ENCODE measurements at places on chromosomes 7 and 10. TPM values are rescaled to one million over a fixed set of nuclear protein-coding genes. Genes with fewer than 3 reads are reported as not detected.

ACTR3C gene
- 0.20 TPM for total RNA-seq

VPS50 gene
- total RNA-seq: 26.8 TPM

SPDYE16 gene
- total RNA-seq: not detected

LIPN gene
- total RNA-seq: not detected

FEZF1 gene
- not detected for total RNA-seq

NPC1L1 gene
- not detected for total RNA-seq

PARD3 gene
- total RNA-seq: 34.8 TPM

AKR1B1 gene
- 154 TPM for total RNA-seq

DNA sequence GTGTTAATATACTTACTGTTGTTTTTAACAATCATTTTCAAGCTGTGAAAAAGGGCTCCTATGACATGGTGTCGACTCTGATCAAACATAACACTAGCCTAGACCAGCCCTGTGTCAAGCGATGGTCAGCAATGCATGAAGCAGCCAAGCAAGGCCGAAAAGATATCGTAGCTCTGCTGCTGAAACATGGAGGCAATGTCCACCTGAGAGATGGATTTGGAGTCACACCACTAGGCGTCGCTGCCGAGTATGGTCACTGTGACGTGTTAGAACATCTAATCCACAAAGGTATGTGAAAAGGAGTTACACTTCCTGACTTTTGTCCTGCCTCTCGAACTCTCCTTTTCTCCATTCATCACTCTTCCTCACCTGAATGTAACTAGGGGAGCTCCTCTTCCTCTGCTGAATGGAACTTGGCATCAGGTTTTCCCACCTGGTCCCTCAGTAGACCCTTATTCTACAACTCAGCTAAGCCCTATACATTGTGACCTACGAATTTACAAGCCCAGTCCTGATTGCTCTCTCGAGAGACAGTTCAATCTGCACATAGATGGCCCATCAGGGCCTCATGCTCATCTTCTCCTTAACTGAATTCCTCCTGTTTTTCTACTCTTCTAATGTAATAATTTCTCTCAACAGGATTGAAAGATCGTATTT lies 23.0 kb downstream of the ASB15 start:
- no peak for DNase-seq

DNA sequence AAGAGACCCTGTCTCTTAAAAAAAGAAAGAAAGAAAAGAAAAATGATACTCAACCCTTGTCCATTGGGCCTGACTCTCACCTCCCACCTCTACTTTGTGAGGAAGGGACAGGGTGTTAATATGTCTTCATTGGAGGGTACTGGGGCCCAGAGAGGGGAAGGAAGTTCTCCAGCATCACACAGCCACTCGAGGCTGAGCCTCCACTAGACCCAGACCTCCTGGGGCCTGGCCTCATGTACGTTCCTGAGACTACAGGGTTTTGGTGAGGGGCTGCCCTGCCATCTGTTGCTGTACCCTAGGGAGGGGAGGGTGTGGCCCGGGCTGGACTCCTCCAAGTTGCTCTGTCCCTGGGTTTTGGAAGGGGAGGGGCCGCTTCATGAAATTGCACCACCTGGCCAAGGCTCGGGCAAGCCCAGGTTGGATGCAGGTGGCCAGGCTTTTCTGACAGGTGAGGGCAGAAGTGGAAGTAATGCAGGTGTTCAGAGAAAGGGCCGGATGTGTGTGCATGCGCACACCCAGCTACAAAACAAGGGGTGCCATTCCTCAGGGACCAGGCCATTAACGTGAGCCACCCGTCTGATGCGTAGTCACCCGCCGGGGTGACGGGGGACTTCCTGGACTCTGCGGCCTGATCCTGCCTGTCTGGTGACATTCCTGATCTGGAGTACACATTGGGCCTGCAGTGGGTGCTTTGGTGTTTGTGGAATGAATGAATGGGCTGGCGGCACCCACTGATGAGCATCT lies 21.7 kb downstream of the GTF2IRD1 start:
- DNase-seq: no peak

- no peak for DNase-seq
These were observed 772.7 kb downstream of the KCNMA1 start for GRCh38 chr10:76864922-76865321.

- no peak for DNase-seq
These were observed 11.3 kb upstream of the SLIT1 start for GRCh38 chr10:97197030-97197500.

DNA sequence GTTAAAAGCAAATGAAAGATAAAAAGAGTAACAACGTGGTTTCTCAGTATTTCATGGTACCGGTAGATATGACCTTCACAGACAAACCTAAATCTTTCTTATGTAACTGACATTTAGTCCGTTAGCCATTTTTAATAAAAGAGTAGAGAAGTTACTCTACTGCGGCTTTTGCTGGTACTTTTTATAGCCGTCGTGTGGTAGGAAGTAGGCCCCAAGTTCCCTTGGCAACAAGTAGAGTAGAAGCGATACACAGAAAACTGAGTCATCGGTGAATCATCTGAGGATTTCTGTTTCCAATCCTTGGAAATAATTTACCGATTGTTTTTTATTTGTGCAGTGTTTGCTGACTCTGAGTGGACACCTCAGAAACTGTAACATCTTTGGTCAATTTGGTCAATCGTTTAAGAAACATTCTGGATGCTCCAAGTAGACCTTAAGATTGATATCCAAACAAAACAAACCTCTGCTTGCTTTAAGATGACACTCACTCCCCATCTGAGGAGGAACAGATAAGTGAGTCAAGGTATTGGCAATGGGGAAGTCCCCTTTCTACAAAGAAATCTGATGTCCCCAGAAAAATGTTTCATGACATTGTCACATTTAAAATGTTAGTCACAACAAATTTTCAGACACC lies 63.9 kb upstream of the AHR start:
- peak; percentile 90 for DNase-seq

DNA sequence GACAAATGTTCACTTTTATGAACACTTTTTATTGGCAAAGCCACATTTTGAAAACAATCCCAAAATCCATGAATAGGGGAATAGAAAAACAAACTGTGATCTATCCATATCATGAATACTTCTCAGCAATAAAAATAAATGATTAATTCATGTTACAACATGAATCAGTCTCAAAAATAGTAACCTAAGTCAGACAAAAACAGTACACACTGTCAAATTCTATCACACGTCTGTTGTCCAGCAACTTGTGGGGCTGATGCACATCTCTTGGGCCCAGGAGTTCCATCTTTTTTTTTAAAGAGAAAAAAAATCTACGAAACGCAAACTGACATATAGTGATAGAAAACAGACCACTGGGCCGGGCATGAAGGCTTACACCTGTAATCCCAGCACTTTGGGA lies 71.0 kb downstream of the LARP4B start:
- DNase-seq: no peak

- no peak for DNase-seq
These were observed 19.8 kb downstream of the HNRNPA2B1 start for GRCh38 chr7:26180792-26181198.

DNA sequence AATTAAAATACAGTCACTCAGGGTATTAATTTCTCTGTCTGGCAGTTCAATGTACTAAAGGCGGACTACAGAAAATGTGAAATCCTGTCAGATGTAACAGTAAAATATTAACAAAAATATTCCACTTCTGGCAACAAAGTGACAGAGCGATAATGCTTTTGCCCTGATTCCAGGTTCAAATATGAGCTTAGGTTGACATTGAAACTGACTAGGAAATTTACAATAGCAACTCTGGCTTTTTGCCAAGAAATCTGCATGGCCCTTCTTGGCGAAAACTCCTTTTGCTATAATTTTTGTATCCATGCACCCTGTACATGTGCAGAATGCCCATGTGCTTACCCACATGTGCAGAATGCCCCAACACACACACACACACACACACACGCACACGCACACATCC lies 552.2 kb downstream of the MDFIC start:
- DNase-seq: no peak

DNA sequence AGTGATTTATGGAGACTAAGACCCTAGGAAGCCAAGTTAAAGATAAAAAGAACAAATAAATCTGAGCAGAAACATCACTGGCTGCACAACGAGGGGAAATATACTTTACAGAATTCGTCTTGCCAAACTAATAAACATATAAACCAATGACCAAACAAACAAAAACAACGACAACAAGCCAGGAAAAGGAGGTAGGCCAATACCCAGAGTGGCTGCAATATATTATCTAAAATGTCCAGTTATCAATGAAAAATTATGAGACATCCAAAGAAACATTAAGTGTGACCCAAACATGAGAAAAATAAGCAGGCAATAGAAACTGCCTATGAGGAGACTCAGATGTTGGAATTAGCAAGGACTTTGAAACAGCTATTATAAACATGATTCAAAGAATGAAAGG lies 81.0 kb downstream of the PKD1L1 start:
- no peak for DNase-seq

GRCh38 chr10:132510174-132510611 lies 27.4 kb upstream of the INPP5A start:
- DNase-seq: no peak

DNA sequence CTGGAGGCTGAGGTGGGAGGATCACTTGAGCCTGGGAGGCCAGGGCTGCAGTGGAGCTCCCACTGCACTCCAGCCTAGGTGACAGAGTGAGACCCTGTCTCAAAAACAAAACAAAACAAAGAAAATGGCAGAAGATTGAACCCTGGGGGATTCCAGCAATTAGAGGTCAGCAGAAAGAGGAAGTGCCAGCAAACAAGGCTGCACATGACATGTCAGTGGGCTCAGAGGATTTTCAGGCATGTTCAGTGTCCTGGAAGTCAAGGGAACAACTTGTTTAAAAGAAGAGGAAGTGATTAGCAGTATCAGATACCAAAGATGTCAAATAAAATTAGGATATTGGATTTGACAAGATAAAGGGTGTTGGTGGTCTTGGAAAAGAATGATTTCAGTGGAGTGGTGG lies 32.3 kb downstream of the RAB18 start:
- DNase-seq: no peak

- no peak for DNase-seq
These were observed 44.1 kb upstream of the GATAD1 start for GRCh38 chr7:92402920-92403759.

GRCh38 chr10:6171881-6172695 lies 30.6 kb upstream of the PFKFB3 start:
- DNase-seq: peak; percentile 87

- no peak for DNase-seq
These were observed 12.5 kb downstream of the ADRA2A start for GRCh38 chr10:111089293-111089692.

DNA sequence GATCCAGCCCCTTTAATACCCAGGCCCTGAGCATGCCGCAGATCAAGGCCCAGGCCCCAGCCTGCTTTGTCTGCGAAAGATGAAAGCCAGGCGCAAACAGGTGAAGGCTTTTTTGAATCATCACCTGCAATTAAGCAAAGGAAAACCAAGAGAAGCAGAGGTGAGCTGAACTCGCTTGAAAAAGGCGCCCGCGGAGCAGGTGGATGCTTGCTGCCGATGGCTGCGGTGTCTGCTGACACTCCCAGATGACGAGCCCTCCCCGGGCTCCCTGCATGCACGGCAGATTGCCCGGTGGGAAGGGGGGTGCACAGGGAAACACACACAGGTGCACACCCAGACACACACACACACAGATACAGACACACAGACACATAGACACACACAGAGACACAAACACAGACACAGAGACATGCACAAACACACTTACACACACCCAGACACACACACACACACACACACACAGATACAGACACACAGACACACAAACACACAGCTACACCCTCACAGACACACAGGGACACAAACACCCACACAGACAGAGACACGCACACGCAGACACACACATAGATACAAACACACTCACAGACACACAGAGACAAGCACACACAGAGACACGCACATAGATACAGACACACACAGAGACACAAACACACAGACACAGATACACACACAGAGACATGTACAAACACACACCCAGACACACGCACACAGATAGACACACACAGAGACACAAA lies 142.6 kb upstream of the RNF32 start:
- no peak for DNase-seq

DNA sequence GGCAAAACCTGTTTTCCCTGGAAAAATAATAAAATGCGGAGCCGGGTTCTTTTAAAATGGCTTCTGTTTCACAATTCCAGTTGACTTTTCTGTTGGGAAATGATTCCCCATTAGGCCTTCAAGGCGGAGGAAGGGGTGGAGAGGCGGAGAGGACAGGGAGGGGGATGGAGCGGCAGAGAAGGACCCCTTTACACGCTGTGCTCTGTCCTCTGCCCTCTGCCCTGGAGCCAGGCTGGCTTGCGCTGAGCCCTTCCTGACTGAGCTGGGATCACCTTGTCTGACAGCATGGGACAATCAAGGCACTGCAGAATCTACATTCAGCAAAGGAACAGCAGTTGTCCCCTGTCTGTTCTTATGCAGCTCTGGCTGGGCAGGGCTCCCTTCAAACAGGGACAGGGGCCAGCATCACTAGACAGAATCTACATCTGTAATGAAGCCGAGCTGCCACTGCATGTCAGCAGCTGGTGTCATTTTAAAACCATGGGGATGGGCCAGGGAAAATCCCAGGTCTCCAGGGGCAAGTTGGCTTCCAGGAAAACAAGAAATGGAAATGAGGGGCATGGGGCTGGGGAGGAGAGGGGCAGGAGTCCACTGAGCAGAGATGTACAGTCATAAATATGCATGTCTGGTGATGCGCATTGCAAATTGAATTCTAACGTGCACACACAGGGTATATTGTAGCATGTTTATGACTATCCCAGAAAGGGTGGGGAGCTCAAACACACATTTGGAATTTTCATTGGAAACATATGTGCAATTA lies 120.0 kb downstream of the MKX start:
- no peak for DNase-seq

GRCh38 chr7:47956220-47956619 lies 8.0 kb upstream of the PKD1L1 start:
- DNase-seq: no peak

- no peak for DNase-seq
These were observed 70.7 kb upstream of the LRRC18 start for GRCh38 chr10:49010295-49010694.

DNA sequence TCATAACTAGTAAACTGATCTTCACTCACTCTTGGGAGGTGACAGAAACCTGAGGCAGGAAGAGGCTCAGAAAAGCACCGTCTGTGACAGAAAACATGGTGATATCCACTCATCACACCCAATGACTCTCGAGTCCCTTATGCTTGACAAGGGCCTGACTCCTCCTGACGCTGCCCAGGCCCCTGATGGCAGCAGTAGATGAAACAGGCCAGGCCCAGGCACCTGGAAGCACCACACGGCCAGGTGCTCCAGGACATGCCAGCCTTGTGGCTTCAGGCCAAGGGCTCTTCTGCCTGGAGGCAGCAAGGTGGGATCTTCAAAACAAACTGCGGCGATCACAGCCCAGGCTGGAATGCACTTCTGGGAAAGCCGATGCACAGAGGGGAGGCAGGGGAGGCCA lies 89.3 kb downstream of the MAD1L1 start:
- DNase-seq: no peak
